Stimulated activated CD8-positive, alpha-beta memory T cell treated with anti-CD3 and anti-CD28 coated beads, Interleukin-15, amount 100 ng/mL, for 24 hours (primary cell): ENCODE measurements at places on chromosomes 7 and 10.

DNA sequence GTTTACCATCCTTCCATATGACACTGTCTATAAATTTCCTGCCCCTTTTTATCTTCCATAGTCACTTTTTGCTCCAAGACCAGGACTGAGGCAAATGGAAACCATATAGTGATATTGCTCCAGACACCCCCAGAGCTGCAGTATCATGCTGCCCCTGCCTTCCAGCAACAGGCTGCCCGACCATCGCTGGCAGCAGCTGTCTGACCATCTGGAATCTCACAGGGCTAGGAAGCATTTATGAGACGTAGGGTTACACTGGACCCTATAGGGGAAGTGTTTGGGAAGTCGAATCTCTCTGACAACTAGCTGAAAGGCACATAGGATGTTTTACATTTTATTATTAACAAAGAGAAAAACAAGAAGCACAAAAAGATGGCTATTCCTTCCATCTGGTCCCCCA lies 19.4 kb downstream of the ENO4 start:
- no peak for DNase-seq

DNA sequence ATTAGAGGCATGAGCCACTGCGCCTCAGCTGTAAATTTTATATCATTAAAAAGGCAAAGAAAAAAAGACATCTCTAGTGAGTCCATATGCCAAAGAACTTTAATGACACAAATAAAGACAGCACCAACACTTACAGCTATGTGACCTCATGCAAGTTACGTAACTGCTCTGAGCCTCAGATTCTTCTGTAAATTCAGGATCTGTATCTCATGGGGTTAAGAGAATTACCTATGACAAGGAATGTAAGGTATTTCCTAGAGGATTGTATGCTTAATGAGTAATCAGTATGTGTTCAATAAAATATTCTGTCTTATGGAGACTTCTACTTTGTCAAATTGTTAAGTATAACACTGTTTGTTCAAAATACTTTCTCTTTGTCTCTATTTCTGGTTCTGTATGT lies 274.0 kb upstream of the GLI3 start:
- DNase-seq: no peak

DNA sequence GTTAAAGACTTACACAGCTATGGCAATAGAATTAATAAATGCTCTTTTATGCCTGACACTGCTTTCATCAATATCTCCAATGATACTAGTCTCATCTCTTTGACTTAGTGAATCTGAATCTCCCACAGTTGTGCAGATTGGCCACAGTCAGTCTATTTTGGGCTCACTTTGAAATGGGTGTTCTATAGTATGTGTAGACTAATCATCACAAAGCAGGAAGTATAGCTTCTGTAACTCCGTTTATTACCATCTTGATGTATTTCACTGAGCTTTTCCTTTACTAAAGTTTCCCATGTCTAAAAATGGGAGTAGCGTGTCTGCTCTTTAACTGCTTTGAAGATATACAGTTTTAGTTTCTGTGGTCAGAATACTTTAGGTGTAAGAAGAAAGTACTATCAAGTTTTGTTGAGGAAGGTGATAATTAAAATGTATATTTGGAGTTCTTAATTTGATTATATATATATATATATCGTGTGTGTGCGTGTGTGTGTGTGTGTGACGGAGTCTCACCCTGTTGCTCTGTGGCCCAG lies 70.1 kb downstream of the ST7 start:
- DNase-seq: no peak

DNA sequence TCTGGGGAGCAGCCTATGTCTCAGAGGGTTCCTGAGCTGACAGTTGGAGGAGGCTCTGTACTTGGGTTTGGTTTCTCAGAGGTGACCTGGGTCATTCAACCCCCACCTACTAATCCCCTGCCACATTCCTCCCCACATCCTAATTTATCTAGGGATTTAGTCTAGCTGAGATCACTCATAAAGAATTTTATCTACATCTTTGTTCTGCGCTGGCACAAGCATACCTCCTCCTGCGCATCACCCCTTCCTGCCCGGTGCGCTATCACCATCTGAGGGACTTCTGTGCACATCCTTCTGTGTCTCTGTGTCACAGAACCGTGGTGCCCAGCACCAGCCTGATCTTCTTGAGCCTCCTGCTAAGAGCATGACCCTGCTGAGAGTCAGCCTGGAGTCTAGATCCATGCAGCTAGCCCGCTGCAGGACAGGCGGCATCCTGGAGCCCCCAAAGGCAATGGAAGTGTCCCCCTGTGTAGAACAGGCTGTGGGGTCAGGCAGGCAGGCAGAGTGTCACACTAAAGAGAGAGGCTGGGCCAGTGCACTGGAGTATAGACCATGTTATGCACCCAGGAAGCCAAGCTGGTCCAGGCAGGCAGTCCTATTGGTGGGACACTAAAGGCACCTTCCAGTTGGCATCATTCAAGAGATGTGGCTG lies 63.6 kb downstream of the ARHGAP22 start:
- DNase-seq: no peak

GRCh38 chr7:116324582-116324981 lies 114.2 kb downstream of the TES start:
- no peak for DNase-seq

- DNase-seq: no peak
These were observed 3.3 kb upstream of the FAS start for GRCh38 chr10:88987243-88987725.

DNA sequence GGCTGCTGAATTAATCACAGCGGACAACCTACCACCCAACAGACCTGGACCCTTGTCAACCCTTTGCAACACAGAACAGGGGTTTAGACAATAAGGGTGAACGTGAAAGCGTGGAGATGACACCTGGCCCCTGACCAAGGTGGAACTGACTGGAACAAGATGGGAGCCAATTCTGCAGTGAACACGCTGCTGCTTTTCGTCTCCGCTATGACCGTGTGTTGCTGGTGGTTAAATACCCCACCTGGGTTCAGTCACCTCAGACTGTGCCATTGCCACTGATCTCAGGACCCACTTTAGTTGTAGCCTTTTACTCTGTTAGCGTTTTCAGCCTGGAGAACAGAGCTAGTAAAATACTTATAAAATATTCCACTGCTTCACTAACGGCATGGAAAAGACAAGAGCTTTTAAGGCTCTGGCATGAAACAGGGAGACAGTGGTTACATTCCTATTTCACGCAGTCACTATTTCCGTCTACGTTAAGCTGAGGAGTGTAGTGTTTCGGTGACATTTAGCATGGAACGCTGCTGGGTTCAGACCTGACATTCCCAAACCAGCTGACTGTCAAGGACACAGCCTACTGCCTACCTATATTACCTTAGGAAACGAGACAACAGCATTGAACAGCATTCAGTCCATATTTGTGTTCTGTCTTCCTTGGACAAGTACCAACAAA lies 119.5 kb upstream of the PRSS1 start:
- DNase-seq: no peak

- DNase-seq: no peak
These were observed 33.0 kb downstream of the BRI3 start for GRCh38 chr7:98314469-98314868.

DNA sequence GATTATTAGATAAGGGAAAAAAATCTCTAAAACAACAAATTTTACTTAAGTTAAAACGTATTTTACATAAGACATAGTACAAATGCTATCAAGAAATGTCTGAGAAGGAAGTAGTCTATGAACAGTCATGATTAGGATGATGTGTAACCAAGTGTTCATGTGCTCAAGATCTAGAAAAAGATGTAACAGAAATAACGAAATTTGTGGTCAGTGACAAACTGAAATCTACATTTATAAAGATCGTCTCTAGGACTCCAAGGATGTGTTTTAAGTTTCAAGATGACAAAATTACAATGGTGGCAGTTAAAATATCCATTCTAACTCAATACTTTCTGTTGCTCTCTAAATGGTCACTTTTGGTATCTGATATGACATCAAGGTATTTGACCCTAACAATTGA lies 17.2 kb downstream of the PPP3CB start:
- no peak for DNase-seq

GRCh38 chr10:3980660-3981059 lies 195.7 kb upstream of the KLF6 start:
- DNase-seq: no peak

DNA sequence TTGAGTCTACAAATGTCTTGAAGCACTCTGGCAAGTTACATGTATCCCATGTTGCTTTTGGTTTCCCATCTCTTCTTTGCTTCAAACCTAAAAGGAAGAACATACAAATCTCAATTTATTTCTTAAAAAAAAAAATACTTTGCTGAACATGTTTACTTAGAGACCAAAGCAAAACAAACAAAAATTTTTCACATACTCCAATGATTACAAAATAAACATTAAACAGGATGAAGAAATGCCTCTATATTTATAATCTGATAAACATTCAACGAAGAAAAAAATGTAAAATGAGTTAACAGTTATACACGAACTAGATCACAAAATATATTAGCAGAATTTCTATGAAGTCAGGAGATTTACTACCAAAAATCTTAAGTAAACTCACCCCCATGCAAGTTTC lies 31.3 kb downstream of the FAM204A start:
- no peak for DNase-seq

DNA sequence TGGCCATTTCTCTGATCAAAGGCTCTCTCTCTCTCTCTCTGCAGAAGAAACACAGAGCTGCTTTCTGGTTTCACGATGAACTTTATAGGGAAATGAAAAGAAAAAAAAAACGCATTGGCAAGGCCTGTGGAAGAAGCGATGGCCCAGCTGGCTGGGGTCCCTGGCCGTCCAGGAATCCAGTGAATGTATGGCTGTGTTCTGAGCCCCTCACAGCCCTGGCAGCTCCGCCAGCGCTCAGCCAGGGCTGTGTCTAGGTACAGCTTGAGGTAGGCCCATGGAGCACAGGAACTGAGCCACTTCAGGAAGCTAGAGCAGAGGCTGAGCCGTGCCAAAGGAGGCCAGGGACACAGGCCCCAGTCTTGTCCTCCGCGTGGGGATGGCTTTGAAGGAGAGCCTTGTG lies 13.1 kb upstream of the UCMA start:
- no peak for DNase-seq

GRCh38 chr7:66845379-66846095 lies 75.5 kb upstream of the TMEM248 start:
- no peak for DNase-seq

GRCh38 chr10:61950449-61951143 lies 49.1 kb downstream of the ARID5B start:
- no peak for DNase-seq

GRCh38 chr7:124489082-124489819 lies 276.3 kb downstream of the GPR37 start:
- DNase-seq: no peak

- DNase-seq: no peak
These were observed 73.9 kb downstream of the KCNMA1 start for GRCh38 chr10:77563638-77564270.

- no peak for DNase-seq
These were observed 15.2 kb upstream of the WNT2 start for GRCh38 chr7:117338020-117338419.

DNA sequence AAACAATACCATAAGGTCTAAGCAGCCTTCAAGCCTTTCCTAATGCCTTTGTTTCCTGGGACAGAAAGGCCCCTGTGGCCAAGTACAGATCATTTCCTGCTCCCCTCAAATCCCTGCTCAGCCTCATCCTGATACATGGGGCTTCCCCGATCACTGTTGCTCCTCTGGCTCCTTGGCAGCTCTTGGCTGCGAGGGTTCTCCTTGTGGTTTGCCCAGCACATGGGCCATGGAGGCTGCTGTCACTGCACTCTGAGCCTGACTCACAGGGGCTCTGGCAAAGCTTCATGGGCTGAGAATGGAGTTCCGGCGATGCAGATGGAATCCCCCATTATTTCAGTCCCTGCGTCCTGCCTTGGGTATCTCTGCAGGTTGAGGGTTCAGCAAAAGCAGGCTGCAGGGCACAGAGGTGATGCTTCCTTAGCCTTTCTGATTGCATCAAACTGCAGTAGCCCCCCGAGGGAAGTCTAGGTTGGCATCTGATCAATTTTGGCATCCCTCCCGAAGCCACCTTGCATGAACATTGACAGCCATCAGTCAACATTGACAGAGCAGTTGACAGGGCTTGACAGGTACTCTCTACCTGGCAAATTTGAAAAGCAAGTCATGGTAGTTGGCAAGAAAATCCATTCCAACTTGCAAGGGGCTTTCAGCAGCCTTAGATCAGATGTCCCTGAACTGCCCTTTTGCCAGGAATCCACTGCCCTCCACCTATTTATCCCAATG lies 168.6 kb downstream of the GFRA1 start:
- no peak for DNase-seq

DNA sequence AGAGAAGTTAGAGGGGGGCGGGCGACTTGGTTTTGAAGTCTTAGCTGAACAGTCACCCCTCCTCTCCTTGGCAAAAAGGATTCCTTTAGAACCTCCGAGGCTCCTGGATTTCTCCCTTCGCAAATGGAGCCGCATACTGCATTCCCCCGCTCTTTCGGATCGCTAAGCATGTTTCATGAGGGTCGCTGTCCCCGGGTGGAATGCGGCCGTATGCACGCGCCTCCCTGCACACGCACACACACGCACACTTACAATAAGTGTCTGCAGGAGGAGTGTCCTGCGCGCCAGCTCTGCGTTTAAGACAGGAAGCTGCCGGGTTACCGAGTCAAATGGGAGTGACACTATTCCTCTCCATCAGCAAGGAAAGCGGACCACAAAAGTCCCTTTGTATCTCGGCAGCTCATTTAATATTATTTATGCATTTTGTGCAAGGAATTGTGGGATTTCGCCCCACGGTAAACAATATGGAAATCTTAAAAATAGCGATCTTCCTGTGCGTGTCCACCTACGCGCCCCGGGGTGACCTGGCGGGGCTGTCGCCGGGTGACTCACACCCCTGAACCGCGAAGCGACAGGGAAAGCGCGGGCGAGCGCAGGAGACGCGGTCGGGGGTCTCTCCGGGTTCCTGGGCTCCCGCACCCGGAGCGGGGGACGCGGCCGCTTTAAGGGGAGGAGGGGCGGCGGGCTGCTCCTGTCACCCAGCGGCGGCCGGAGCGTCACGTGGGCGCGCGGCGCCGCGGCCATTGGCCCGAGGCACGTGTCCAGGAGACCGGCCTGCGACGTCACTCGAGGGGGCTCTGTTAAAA lies 988 bp upstream of the EN2 start:
- DNase-seq: no peak

- no peak for DNase-seq
These were observed 126.6 kb downstream of the CCDC71L start for GRCh38 chr7:106534271-106534846.

GRCh38 chr10:28177944-28178637 lies 124.8 kb downstream of the MPP7 start:
- no peak for DNase-seq

DNA sequence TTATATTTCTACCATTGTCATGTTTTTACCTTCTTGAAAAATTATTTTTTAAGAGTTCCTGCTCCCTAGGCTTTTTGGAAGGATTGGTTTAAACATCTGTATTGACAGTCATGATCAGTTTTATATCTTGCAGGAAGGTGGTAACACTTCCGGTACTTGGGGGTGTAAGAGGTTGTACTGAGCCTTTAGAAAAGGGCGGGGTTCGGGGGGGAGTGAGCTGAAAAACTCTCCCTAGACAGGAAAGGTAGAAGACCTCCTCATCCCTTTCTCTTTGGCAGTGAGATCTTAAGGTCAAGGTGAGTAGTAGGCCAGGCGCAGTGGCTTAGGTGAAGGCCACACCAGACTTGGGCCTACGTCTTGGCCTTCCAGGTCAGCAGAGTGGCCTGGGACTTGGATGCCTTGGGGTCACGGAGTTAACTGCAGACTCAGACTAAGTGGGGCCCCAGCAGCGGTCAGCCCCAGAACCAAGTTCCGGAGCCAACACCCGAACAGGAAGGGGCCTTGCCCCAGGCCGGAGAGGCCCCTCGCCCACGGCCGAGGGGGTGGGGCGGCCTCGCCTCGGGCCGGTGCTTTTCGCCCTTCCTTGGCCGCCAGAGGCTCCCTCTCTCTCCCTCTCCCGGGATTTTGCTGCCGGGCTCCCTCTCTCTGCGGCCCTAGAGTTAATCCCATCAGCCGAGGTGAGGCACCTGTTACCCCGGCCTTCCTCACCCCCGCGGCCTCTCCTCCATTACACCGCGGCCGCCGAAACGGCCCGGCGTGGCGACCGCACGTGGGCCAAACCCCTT lies at the start of gene PPP1R9A:
Gene PPP1R9A (plus strand): TSS at position 569 of the 785 bp plus-strand sequence. CDS start 2,520 bp downstream, outside the sequence.
- no peak for DNase-seq
